Activated CD4-positive, alpha-beta T cell treated with anti-CD3 and anti-CD28 coated beads for 1 hour (primary cell): ENCODE measurements at places on chromosomes 1 and 21.

DNA sequence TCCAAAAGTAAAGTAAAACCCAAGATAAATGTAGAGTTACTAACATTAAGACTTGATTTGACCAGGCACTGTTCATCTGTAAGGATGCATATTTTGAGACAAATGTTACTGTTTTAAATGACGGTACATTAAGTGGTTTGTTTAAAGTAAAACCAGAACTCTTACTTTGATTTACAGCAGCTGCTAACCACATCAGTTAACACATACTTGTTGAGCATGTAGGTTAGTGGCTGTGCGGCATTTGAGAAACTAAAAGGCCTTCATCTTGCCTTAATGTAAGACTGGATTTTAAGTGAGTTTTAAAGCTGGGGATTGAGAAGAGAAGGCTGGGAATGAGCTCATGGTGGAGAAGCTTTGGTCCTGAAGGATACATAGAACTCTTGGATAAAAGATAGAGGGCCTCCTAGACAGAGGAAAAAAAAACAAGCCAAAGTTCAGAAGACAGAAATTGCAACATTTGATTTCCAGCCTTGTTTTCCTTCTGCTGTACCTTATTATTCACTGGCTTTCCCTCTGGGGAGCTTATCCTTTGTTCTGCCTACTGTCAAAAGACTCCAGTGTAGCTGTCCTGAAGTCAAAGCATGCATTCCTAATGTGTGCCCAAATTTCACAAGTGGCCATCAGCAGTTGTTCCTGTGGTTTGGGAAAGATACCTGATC is 66.6 kb downstream of the MTR start:
- no peak for DNase-seq

DNA sequence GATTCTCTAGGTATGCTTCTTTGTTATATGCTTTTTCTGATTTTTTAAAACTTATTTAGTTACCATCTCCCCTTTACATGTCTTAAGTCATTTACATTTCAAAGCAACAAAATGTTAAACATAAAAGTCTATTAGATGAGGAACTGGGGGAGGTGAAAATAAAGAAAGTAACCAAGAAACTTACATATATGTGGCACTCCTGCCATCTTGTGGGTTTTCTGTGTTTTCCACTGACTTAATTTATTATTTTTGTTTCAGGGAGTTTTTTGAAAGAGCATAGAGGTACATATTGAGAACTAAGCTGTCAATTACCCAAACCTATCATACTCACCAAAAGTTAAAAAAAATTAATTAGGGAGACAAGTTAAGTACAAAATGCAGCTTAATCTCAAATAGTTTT is 1531.1 kb downstream of the MRPL39 start:
- DNase-seq, result no peak

GRCh38 chr1:55378582-55378981 is 163.4 kb upstream of the USP24 start:
- no peak for DNase-seq

- DNase-seq, result no peak
Measured at GRCh38 chr1:161139766-161140165, 7.3 kb upstream of the DEDD start.

DNA sequence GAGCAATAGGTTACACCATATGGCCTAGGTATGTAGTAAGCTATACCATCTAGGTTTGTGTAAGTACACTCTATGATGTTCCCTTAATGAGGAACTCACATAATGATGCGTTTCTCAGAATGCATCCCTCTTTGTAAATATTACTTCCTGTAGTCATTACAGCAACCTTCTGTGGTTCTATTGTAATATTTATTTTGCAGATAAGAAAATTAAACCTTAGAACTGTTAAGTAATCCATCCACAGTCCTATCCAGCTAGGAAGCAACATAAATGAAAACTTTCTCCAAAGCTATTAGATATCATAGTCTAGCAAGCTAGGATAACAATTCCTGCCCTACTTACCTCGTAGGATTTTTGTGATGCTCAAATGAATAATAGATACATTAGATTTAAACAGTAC is 88.7 kb downstream of the WLS start:
- DNase-seq, result no peak

GRCh38 chr1:20485527-20486456 is at the start of gene CAMK2N1:
TSS of gene CAMK2N1 (minus strand) at chr1:20486210. CDS start at chr1:20485379, 831 bp downstream.
- peak; percentile 46 for DNase-seq

- no peak for DNase-seq
Measured at GRCh38 chr21:38777531-38777930, 28.2 kb upstream of the ETS2 start.

DNA sequence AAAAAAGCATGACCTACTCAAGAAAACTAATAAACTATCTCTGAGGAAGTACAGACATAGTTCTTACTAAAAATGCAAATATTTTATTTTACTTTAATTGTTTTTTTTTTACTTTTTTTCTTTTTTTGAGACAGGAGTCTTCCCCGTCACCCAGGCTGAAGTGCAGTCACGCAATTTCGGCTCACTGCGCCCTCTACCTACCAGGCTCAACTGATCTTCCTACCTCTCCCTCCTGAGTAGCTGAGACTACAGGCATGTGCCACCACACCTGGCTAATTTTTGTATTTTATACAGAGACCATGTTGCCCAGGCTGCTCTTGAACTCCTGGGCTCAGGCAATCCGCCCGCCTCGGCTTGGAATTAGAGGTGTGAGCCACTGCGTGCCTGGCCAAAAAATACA is 1263.1 kb downstream of the KCNT2 start:
- no peak for DNase-seq
